ENCODE measurements at places on chromosomes 3 and 15.

DNA sequence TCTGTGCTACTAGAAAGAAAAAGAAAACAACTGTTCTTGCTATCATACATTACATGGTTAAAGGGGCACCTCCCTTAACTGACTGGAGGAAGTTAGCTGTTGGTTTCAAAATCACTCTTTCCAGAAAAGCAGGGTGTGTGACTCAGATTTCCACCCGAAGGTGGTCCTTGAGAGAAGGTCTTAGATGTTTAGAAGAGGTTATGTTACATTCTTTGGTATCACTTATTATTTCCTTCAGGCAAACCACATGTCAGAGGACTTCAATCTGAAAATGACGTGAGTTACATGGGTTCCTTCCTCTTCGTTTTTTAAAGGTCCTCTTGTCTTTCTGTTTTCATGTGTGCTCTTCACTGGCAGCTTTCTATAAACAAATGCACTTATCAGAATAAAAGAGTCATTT is 307.9 kb upstream of the CBLB start:
- DNase-seq: no peak

GRCh38 chr15:51135276-51135675 is 40.6 kb upstream of the TNFAIP8L3 start:
- DNase-seq: no peak

GRCh38 chr15:78325092-78325843 is 14.9 kb upstream of the CRABP1 start:
- no peak for DNase-seq

DNA sequence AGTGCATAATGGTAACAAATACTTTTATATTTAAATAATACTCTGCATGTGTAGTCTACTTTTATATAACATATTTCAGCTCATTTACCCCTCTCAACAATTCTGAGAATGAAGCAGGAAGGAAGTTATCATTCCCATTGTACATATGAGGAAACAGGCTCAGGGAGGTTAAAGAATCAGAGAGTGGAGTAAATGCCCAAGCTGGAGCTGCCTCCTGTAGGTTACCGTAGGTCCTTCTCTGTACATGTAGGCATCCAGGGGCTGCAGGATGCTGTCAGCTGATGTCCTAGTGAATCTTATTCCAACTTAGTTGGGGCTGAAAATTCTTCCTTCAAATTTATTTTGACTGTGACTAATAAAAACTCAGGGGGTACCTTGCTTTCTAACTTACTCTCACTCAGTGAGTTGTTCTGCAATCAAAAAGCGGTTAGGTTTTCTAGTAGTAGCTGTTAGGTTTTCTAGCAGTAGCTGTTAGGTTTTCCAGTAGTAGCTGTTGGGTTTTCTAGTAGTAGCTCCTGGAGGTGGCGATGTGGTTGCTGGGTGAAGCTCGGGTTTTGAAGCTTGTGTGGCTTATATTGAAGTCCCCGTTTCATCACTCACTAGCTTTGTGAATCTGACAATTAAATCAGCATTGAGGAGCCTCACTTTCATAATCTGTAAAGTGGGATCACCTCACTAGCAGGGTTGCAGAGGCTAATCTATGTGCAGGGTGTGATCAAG is 357.0 kb downstream of the NR2F2 start:
- no peak for DNase-seq

DNA sequence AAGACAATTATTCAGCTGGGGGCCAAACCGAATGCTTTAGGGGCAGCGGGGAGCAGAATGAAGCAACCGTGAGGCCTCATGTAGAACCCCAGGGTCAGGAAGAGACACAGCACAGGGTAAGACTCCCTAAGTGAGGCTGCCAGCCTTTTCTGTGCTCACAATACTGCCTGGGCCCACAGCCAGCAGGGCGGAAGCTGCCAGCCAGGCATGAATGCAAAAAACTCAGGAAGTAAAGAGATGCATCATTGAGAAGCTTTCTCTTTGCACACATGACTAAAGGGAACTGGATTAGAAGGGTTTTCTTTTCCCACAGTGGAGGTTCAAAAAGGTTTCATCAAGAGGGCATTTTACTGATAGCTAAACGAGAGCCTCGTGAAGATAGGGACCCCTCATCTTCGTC is 33.3 kb downstream of the CA12 start:
- DNase-seq: no peak

DNA sequence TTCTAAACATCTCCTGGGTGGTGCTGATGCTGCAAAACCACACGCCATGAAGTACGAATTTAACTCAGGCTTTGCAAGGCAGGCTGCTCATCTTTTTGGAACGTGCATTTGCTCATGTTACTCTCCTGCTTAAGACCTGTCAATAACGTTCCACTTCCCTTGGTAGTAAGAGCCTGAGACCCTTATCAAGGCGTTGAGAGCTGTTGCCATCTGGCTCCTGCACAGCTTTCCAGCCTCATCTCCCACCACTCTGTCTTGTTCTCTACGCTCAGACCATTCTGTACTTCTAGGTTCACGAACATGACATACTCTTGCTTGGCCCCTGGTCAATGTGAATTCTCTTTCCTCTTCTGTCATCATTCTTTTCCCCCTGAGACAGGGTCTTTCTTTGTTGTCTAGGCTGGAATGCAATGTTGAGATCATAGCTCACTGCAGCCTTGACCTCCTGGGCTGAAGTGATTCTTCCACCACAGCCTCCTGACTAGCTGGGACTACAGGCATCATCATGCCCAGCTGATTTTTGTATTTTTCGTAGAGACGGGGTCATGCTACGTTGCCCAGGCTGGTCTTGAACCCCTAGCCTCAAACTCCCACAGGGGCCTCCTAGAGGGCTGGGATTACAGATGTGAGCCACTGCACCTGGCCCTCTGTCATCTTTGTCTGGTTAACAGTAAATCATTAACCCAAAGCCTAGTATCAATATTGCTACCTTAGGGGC is 202.8 kb downstream of the CADPS start:
- no peak for DNase-seq

GRCh38 chr15:73387507-73388255 is 18.9 kb upstream of the HCN4 start:
- peak; percentile 16 for DNase-seq

- DNase-seq: no peak
Measured at GRCh38 chr3:73451301-73451944, 173.3 kb downstream of the PDZRN3 start.

DNA sequence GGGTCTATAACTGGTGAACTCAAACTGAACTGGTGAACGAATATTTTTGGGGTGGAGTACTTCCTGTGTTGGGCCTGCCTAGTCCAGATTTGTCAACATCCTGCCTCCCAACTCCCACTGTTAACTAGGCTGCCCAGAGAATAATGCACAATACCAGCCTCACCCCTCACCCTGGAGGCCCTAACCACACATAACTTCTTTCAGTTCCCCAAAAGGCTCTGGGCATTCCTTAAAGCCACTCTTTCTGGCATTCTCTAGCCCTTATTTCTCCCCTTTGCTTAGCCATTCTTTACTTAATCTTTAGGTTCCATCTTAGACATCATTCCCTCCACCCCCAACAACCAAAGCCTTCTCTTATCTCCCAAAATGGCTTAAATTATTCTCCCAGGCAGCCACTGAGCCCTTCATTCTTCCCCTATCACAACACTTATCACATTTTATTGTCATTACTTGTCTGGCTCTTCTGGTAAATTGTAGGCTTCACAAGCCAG is 9.1 kb upstream of the SEC11A start:
- no peak for DNase-seq

- no peak for DNase-seq
Measured at GRCh38 chr3:142777927-142778326, 54.1 kb downstream of the TRPC1 start.

GRCh38 chr3:154184582-154184981 is 63.4 kb downstream of the ARHGEF26 start:
- DNase-seq: no peak

- DNase-seq: no peak
Measured at GRCh38 chr3:77718311-77718710, 678.4 kb downstream of the ROBO2 start.

- no peak for DNase-seq
Measured at GRCh38 chr15:56286213-56286612, 42.5 kb upstream of the RFX7 start.

DNA sequence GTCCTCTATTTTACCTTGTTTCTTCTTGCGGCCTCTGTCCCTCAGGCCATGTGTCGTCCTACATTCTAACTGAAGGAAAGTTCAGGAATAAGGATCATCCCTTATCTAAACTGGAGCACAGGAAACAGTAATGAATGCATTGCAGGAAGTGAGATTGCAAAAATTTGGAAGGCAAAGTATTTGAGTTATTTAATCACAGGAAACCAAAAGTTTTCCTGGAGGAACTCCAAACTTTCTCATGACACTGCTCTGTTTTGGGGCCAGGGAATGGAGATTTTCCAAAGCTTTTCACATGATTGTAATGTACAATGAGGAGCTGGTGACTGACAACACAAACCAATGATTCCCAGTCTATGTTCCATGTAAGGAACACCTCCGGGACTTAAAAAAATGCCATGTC is 57.8 kb upstream of the PLSCR4 start:
- peak; percentile 58 for DNase-seq

DNA sequence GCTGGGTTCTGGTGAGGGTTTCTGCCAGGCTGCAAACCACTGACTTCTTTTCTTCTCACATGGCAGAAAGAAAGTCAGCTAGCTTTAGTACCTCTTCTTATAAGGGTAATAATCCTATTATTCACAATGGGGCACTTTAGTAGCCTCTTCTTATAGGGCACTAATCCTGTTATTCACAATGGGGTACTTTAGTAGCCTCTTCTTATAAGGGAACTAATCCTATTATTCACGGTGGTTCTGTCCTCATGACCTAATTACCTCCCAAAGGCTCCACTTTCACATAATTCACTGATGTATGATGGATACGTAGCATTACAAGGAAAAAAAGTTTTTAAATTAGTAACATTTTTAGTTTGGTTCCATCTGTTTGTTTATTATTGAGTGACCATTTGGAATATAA is 671.3 kb downstream of the NSUN3 start:
- DNase-seq: no peak

DNA sequence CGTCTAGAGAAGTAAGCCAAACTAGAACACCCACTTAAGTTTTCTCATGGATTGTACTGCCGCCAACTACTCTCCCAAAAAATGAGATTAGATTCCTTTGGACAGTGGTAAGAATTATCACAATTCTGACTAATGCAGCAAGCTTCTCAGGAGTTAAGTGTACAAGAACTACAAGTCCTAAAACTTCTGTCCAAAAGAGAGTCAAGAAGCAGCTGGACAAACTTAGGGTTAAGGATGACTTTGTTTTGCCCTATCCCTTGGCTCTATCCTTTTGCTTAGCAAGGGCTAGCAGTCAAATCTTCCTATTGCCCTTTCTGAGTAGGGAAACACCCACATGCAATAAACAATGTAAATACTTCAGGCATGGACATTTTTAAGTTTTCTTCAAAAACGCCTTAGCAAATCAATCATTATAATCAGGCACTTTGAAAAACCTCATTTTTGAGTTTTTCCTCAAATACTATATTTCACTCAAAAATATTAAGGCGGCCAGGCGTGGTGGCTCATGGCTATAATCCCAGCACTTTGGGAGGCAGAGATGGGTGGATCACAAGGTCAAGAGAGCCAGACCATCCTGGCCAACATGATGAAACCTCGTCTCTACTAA is 19.5 kb downstream of the RAF1 start:
- no peak for DNase-seq

- DNase-seq: no peak
Measured at GRCh38 chr3:67896130-67896529, 241.7 kb upstream of the SUCLG2 start.

- no peak for DNase-seq
Measured at GRCh38 chr15:57144448-57144847, 226.0 kb downstream of the TCF12 start.

GRCh38 chr3:70264122-70264780 is 48.2 kb downstream of the MDFIC2 start:
- no peak for DNase-seq

GRCh38 chr3:127815641-127816605 is 6.4 kb downstream of the MGLL start:
- no peak for DNase-seq

DNA sequence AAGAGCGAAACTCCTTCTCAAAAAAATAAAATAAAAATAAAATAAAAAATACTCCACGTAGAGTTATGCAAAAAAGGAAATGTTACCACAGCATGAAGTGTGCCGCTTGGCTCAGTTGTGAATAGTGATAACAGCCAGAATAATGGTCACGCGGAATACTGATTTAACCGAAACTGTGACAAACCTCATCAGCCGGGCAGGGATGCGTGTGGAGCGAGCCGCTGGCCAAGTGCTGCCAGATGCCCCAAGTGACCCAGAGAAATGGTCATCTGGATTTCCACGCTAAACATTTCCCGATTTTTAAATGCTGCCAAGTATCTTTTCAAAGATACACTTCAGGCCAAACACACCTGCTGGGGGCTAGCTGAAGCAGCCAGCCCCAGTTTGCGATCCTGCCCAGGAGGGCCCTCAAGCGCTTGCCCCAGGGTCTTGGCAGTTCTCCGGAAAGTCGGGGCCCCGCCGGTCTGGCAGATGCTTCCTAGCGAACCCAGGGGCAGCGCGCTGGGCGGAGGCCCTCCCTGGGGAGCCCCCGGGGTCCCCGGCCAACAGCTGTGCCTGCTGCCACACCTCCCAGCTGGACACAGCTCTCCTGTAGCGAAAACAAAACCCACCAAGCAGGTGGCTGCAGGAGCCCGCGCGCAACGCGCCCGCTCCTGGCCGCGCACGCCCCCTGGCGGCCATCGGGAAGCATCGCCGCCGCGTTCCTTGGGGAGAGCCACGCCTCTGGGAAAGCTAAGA is 35.1 kb downstream of the CMTM6 start:
- no peak for DNase-seq

GRCh38 chr3:171192176-171192854 is 165.8 kb upstream of the SLC2A2 start:
- peak; percentile 63 for DNase-seq

- no peak for DNase-seq
Measured at GRCh38 chr3:126896067-126896441, 86.9 kb upstream of the PLXNA1 start.

DNA sequence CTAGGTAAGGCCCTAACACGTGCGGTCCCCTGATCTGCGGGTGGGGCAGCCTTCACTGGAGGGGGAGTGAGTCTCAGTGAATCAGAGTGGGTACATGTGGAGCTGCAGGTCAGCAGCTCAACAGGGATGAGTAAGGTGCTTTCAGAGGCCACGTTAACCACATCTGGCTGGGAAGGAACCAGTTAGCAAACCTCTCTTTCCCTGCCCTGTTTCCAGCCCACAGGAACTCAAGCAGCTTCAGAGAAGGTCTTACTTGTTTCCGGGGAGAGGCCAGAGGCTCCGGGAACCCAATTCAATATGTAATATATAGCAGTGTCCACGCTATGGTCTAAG is 175.3 kb downstream of the XXYLT1 start:
- no peak for DNase-seq

DNA sequence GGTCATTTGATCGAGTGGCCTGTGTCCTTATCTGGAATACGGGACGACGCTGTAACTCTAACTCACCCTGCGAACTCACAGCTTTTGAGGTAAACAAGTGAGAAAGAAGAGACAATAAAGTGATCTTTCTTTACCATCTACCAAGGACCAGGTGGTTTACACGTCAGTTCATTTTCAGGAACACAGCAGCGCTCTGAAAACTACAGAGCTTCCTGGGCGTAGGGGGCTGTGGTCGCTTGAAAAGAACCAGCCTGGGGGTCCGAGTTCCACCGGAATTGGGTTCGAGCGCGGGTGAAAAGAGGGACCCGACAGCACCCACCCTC is 357 bp downstream of the KIAA1143 start:
- DNase-seq: no peak
